ENCODE measurements at places on chromosomes 3 and 15.

- no peak for DNase-seq
Measured at GRCh38 chr3:65433480-65433879, 605.2 kb downstream of the MAGI1 start.

DNA sequence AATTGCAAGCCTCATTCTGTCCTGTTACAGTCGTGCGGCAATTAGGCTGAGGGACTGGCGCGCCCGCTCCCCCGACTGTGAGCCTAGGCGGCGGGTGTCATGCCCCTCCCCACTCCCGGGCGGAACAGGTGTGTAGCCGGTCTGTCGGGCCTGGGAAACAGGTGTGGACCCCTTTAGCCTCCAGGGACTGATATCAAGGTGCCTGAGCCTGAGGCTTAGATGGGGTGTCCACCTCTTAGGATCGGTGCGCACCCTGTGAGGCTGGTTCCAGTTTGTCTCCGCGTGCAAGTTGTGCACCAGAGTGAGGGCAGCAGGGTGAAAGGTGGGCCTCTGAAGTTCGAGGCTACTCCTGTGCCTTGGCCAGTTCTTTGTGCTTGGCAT lies 686 bp downstream of the VPS8 start:
- peak; percentile 57 for DNase-seq

DNA sequence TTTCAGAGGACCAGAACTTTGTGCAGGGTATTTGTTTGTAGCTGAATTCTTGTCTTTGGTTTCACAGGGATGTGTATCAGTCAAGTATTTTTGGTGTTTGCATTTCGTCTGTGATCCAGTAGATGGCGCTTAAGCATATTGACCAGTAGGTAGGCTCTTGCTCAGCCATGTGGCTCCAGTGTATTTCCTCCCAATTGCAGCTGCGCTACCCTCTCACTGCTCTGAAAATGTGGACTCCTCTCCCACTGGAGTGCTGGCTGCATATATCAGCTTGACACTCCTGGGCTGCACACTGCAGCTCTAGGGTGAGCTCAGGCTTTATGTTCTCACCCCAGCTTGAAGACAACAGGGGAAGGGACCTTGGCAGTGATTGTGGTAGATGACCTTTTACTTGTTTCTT lies 1264.3 kb upstream of the ALCAM start:
- no peak for DNase-seq

- DNase-seq = no peak
Measured at GRCh38 chr3:177308286-177308685, 111.0 kb upstream of the TBL1XR1 start.

- DNase-seq = no peak
Measured at GRCh38 chr3:102135316-102135715, 286.0 kb downstream of the NFKBIZ start.

DNA sequence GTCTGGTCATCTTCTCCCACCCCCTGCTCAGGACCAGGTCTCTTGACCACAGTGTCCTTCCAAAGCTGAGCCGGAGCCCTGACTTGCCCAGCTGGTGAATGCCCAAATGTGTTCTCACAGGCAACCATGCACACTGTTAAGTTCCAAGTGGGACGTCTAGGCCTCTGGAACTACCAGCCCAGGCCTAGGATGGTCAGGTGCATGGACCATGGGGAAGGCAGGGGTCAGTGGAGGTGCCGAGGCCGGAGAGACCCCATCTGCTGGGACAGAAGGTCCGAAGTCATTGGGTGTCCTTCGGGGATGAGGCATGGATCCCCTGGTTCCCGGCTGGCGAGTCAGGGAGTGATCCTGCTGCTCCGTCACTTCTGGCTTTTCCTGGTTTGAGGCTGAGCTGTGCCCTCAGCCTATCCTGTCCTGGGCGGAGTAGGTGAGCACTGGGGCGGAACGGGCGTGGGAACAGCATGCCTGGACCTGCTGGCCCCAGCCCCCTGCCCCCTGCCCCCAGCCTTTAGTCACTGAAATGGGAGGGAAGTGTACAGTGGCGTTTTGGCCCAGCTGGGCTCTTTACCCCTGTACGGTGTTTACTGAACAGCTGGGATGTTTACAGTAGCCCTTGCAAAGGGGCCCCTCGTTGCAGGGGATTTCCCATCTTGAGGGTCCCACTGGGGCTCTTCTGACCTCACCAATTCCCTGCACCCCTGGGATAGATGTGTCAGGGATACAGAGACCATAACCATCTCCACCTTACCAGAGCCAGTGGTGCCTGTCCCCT lies 12.1 kb downstream of the SEMA3F start:
- DNase-seq = peak; percentile 55

- DNase-seq = no peak
Measured at GRCh38 chr3:180265551-180265950, 228.8 kb upstream of the PEX5L start.

- DNase-seq = no peak
Measured at GRCh38 chr15:40806672-40807027, 239 bp upstream of the ZFYVE19 start.

GRCh38 chr3:178404961-178405360 lies 131.3 kb upstream of the KCNMB2 start:
- no peak for DNase-seq

DNA sequence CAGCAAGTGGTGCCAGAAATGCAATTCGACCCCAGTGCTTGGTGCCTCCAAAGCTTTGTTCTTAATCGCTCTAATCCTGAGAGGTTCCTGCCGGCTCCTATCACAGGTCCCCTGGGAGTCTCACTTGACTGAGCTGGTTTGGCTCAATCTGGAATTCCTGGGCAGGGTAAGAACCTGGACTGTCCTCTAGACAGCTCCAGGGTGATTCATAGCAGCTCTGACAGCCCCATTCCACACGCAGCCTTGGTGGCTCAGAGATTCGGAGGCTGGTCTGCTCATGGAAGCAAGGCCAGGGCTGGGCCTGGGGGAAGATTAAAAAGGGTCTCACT lies 37.9 kb downstream of the MYO5C start:
- DNase-seq = no peak

DNA sequence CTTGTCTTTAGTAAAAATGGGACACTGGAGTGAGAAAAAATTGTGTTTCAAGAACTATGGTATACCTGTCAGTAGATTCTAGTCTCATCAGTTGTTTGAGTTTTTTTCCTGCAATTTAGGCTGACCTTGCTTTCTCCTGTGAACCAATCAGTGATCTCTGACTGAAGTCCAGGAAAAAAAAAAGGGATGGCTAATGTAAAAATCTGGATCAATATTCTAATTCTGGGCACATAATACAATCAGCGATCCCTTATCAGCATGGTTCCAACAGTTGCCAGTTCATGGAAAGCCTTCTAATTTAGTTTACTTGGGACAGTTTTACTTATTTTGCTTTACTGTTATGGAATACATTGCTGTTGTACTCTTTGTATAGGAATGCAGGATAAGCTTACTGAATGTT lies 17.0 kb downstream of the TRPM7 start:
- no peak for DNase-seq

GRCh38 chr15:64032329-64032728 lies 14.0 kb downstream of the DAPK2 start:
- no peak for DNase-seq

GRCh38 chr3:78153973-78154372 lies 1114.1 kb downstream of the ROBO2 start:
- DNase-seq = no peak

GRCh38 chr3:188294823-188295487 lies 141.0 kb downstream of the LPP start:
- DNase-seq = no peak

- no peak for DNase-seq
Measured at GRCh38 chr3:59046839-59047238, 3.0 kb downstream of the CFAP20DC start.

DNA sequence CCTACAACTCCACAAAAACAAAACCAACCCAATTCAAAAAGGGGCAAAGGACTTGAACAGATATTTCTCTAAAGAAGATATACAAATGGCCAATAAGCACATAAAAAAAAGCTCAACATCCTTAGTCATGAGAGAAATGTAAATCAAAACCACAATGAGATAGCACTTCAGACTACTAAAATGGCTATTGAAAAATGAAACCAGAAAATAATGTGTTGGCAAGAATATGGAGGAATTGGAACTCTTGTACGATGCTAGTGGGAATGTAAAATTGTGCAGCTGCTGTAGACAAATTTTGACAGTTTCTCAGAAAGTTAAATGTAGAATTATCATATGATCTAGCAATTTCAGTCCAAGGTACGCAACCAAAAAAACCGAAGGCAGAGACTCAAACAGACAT lies 29.0 kb downstream of the KY start:
- no peak for DNase-seq

DNA sequence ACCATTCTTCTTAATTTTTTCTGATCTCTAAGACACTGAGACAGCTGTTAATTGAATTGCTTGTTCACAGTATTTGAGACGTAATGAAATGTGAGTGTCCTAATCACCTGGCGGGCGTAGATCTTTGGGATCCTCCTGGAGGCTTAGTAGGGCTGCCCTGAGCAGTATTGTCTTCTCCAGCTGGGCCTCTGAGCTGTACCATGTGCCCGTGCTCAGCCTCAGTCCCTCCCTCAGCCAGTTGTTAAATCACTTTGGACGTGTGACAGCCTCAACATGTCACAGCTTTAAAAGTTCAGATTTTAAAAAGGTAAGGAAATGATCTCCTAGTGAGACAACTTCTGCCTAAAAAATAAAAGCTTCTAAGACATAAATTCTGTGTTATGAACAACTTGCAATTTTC lies 35.5 kb downstream of the IGF1R start:
- DNase-seq = no peak

- DNase-seq = no peak
Measured at GRCh38 chr15:39594446-39595337, 13.8 kb downstream of the THBS1 start.

- DNase-seq = no peak
Measured at GRCh38 chr15:73901126-73901810, 25.0 kb upstream of the LOXL1 start.

DNA sequence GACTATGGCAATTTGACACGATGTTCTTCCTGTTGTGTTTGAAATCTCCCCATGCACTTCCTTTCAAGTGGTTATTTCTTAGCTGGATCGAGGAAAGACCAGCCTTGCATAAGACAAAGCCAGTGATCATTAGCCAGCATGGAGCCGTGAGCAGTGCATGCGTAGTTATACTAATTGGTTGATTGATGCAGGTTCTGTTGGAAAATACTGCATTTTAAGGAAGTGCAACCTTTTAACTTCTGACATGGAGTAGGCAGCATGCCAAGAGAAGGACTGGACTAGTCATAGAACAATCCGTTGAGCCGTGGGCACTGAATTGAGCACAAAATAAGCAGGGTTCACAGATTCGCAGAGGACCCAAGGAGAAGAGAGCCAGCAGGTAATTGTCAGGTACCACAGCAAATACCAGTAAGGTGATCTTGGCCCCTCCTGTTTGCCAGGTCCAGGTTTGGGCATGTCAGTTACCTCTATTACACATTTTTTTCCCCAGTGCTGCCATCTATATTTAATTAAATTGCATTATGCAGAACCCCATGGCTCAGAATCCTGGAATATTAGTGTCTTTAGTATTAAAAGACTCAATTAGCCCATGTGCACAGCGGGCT lies 29.0 kb upstream of the BCL6 start:
- DNase-seq = no peak

GRCh38 chr15:64634576-64635498 lies 140.6 kb downstream of the RBPMS2 start:
- DNase-seq = no peak

DNA sequence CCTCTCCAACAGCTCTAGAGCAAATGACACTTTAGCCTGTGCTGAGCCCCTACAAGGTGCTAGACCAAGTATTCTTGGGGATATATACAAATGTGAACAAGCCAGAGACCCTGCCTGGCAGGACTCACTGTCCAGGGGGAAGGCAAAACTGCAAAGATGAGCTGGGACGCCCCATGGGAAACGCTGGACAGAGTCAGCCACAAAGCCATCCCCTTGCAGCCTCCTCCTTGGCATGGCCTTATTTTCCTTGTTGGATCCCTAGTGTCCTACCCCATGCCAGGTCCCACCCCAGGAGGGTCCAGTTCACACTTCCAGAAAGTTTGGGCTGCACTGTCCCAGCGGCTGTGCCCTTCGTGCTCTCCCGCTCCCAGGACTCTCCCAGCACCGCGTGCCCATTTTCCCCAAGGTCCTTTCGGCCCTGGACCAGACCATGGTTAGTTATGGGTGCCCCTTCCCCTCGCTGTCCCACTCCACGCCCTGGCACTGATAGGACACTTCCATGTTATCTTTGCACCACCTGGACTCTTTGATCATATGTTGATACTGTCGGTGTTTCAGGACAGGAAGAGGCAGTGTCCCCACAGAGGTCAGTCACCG lies 5.8 kb upstream of the NRROS start:
- no peak for DNase-seq

GRCh38 chr15:26242565-26243071 lies 379.5 kb upstream of the ATP10A start:
- DNase-seq = no peak

DNA sequence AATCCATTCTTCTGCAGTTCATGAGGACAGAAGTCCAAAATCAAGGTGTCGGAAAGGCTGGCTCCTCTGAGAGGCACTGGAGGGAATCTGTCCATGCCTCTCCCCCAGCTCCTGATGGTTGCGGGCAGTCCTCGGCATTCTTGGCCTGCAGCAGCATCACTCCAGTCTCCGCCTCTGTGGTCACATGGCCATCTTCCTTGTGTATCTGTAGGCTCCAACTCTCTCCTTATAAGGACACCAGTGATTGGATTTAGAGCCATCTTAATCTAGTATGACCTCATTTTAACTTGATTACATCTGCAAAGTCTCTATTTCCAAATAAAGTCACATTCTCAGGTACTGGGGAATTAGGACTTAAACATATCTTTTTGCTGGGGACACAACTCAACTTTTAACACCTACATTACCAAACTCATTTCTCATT lies 56.0 kb upstream of the FLNB start:
- peak; percentile 86 for DNase-seq

DNA sequence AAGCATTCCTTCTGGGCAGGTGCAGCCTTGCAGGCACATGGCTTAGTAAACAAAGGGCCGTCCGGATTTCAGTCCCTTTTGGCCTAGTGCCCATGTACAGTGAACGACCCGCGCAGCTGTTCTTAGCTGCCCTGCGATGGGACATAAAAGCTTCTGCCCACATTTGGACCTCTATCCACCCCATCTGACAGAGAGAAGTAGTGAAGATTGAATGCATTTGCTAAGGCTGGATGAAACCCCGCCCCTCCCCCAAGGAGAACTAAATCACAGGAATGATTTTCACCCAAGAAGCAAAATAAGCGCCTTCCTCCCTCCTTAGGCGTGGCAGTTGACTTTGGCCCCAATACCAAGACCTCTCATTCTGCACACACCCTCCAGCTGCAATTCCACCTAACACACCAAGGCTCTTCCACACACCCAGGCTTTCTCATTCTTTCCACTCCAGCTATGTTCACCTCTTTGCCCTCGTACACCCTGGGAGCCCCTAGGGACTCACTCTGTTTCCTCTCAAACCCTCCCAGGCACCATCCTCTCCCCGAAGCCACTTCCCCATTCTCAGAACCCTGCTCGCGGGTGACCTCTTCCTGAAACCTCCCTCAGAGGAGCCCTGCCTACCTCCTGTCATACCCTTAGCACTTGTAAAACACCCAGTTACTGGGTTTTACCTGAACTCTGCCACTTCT lies 14.1 kb upstream of the HRH1 start:
- DNase-seq = peak; percentile 66

All from right cardiac atrium (tissue), 5 donors.